ENCODE measurements at places on chromosomes 4 and X. TPM values are rescaled to one million over a fixed set of nuclear protein-coding genes. Genes with fewer than 3 reads are reported as not detected.

Gene SPANXC
- total RNA-seq = not detected

Gene FTSJ1
- total RNA-seq = 48.5 TPM

Gene DGKK
- not detected for total RNA-seq

Gene SOX3
- total RNA-seq = not detected

Gene UCHL1
- total RNA-seq = 687 TPM

Gene ABCD1
- total RNA-seq = 11.1 TPM

Gene ANKRD37
- 15.3 TPM for total RNA-seq

Gene QDPR
- 38.9 TPM for total RNA-seq

Gene SATL1
- not detected for total RNA-seq

Gene OTUD5
- total RNA-seq = 34.5 TPM

Gene ATP5ME
- 114 TPM for total RNA-seq

Gene PIGA
- 11.8 TPM for total RNA-seq

Gene TRPC5OS
- not detected for total RNA-seq

Gene GLRA2
- total RNA-seq = not detected

Gene CT45A3
- total RNA-seq = not detected

Gene GAGE1
- total RNA-seq = not detected

Gene CTSO
- 33.0 TPM for total RNA-seq

Gene SHISA3
- total RNA-seq = 1.7 TPM
